OCI-M1 (cell line): ENCODE measurements at places on chromosomes 7 and 10.

- no peak for DNase-seq
Measured at GRCh38 chr10:111137007-111137406, 60.2 kb downstream of the ADRA2A start.

DNA sequence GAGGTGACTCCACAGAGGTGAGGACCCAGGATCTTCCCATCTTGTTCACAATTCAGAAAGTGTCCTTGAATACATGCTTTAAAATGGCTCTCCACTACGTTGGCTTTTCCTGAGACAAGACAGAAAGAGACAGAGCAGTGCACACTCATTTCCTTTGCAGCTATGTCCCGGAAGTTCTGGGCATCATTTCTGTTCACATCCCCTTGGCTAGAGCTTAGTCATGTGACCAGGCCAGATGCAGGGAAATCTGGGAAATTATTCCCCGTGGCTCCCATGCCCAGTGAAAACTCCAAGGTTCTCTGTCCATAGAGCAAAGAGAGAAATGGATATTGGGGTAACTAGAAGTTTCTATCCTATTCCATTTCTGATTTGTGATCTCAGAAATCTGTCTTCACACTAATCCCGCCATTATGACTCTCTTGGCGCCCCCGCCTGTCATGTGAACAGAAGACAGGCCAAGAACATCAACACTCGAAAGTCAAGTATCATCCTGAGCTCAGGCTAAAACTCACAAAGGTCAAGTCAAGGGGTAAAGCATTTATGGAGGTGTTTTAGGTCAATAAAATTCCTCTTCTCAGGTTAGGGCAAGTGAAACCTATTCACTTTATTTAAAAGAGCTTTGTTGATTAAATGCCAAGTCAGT lies 251.4 kb upstream of the HABP2 start:
- DNase-seq: peak; percentile 9

DNA sequence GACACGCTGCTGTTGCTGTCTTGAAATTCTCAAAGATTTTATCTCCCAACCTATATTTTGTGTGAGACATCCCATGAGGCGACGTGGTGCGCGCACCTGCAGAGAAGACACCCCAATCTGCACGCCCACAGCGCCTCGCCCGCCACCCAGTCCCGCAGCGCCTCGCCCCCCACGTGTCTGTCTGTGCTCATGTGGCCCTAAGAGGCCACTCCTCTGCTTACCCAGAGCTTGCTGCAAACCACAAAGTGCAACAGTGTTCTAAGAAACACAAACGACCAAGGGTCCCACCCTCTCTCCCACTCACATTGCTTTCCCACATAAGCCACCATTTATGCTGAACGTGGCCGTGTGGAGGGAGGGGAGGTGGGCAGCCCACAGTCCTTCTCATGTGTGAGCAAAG lies 287.2 kb downstream of the PTPRN2 start:
- no peak for DNase-seq

- peak; percentile 92 for DNase-seq
Measured at GRCh38 chr7:79461660-79462059, 8.2 kb upstream of the MAGI2 start.

- DNase-seq: peak; percentile 94
Measured at GRCh38 chr10:5977471-5978229, at the start of gene IL15RA. Gene IL15RA (minus strand): TSS chr10:5977543. CDS start chr10:5977492, 51 bp downstream.

- no peak for DNase-seq
Measured at GRCh38 chr7:102208826-102209225, 77.8 kb upstream of the SH2B2 start.

- no peak for DNase-seq
Measured at GRCh38 chr10:36574207-36574606, 551.2 kb upstream of the ANKRD30A start.

DNA sequence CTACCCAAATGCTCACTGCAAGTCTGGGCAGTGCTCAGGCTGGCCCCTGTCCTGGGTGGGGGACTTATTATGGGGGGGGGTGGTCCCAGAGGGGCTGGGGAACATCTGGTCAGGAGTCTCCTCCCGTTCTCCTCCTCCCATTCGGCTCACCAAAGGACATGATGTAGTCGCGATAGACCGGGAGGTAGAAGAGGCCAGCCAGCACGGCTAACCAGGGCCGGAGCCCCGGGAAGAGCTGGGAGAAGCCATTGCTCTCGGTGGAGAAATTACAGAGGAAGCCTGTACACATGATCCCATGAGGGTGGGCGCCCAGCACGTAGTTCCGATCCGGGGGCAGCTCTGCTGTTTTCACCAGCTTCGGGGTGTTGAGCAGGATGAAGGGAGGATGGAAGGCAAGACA lies 2.4 kb downstream of the MOGAT3 start:
- DNase-seq: no peak

- DNase-seq: no peak
Measured at GRCh38 chr7:95411036-95411435, 14.9 kb upstream of the PON3 start.

DNA sequence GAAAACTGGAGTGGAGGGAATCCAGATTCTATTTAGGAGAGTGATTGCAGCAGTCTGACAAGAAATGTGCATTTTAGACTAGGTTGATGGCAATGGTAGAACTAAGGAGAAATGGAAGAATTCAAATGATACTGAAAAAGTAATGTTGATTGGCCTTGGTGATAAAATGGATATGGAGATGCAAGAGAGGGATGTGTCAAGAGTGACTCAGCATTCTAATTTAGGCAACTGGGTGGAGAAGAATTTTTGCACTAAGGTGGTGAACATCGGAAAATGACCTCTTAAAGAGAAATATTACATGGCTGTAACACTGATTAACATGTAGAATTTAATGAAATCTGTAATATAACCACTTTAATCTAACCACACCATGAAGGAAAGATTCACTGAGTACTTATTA lies 806.5 kb downstream of the PHTF2 start:
- DNase-seq: no peak

DNA sequence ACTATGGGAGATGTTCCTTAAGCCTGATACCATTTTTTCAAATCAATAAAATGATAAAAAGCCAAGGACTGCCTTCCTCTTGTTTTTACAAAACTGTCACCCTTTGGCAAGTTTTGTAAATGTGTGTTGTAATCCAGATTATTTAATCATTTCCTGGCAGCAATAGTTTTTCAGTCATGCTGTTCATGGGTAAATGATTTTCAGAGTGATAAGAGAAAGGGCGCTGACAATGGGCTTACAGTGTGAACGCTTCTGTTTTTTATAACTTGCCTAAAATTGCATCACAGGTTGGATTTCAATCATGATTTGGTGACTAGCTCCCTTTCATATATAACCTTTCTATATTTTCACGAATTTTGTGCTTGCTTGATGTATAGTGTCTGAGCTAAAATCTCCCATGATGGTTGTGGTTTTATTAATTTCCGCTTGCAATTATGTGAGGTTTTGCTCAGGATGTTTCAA lies 19.0 kb upstream of the DMBT1 start:
- DNase-seq: peak; percentile 40

DNA sequence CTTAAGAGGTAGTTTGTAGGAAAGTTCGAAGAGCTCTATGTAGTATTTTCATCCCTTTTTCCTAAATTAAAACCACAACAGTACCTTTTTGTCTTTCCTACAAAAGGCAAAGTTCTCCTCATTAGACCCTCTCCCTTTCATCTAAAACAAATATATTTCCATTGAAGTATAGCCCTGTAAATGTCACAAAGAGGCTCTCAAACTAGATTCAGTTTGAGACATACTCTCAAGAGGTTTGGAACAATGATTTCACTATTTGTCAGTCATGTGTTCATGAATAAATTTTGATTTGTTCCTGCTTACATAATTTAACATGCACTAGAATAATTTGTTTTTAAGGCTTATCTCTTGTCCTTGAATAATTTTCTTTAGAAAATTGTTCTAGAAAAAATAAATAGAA lies 12.2 kb downstream of the TAS2R16 start:
- DNase-seq: no peak

GRCh38 chr10:100811261-100811660 lies 65.9 kb downstream of the PAX2 start:
- no peak for DNase-seq

DNA sequence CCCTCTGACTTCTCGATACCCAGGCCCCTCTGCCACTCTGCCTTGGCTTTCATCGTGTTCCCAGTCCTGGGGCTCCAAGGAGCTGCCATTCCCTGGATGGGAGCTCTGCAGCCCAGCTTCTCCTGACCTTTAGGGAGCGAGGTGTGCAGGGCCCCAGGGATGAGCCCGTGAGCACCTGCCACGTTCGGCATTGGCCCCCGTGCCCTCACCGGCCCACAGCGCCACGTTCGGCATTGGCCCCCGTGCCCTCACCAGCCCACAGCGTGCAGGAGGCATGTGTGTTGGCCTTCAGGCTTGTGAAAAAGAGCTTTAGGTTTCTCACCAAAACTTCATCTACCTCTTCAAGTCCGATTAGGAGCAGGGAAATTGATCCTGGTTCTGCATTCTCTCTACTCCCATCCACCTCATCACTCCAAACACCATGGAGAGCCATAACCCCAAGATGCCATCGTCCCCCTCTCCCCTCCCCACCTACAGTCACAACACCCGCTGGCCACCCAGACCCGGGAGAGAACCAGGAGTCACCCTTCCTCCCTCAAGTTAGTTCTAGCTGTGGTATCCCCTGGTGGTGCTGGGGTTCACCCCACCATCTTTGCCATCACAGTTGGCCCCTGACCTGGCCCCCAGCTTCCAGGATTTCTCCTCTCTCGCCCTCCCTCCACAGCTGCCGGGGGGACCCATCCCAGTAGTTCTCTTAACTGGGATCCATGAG lies 119.4 kb upstream of the NPS start:
- DNase-seq: no peak

GRCh38 chr7:21651697-21652096 lies 108.9 kb downstream of the DNAH11 start:
- DNase-seq: no peak

DNA sequence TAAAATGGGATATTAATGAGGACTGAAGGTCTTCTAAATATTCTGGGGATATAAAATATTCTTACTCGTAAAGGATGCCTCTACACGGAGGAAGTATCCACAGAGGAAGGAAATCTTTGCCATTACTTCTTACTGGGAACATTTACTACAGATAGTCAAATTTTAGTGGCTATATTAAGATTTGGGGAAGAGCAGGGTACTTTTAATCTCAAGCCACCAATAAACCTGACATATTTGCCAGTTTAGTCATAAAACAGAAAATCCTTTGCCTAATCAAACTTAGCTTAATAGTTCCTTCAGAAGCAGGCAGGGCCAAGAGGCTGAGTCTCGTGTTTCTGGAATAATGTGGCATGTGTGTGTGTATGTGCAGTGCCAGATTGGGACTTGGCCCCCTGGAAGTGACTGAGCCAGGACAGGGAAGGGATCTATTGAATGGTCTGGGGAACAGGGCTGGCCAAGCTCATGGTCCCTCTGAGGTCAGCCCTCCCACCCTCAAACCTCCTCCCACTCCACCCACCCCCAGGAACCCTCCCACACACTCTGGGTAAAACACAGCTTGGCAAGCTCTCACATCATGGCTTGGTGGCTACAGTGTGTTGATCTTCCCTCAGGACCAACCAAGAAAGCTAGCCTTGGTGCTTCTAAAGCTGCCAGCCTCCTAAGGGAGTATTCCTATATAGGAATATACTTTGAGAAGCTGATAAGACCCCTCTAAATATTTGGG lies 1.6 kb upstream of the PIK3CG start:
- DNase-seq: peak; percentile 16

DNA sequence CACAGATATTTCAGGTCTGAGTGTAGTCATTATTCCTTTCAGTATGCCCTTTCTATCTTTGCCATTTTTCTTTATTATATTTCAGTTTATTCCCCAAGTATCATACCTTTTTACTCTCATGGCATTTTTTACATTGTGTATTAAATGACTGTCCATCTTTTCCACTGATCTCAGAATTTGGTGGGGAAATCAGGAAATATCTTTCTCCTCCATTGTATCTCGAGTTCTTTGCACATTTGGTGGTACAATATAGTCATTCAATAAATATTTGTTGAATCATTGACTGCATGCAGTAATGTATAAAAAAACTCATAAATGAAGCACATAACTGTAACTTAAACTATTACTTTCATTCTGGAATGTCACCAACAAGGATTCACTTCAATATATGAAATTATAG lies 354.7 kb downstream of the HGF start:
- no peak for DNase-seq

DNA sequence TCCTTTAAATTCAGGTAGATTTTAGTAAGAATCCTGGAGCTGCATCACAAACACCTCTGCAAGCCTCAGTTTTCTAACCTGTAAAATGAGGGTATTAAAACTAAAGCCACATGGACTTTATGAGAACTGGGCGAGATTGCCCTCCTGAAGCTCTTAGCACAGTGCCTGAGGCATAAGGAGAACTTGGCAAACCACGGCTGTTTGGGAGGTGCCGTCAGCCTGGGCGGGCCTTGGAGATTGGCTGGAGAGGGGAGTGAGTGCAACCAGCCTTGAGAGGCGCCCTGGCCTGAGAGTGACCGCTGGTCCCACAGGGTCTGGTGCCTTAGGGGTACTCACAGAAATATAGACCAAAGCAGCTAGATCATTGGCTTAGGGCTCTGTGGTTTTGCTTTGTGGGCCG lies 5.4 kb upstream of the TNS3 start:
- DNase-seq: no peak

DNA sequence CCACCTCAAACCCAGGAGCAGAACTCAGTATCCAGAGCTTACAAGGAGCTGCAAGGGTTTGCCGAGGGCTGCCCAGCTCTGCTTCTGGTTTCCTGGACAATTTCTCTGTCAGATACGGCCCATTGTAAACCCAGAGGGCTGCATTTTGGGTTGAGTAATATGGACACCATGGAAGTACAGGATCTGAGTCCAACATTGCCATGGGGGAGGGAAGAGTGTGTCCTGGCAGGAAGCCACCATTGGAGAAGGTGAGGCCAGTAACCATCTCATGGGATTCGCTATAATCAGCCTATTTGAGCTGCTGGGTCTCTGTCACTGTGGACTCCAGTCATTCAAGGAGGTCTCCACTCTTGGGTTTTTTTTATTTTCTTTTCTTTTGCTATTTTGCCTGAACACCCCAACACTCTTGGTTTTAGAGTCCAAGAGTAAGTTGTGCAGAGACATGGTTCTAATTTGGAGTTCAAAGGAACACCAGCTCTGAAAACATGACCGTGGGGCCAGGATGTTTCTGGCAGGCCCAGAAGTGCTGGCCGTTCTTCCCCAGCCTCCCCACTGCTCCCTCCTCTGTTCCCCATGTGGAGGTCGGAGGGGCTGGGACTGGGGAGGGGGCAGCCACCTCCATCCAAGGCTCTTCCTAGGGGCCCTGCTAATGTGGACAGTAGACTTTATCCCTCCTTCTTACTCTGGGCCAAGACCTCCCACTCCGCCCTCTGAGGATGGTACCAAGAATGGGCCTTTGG lies 46.2 kb downstream of the CHST3 start:
- DNase-seq: no peak

- no peak for DNase-seq
Measured at GRCh38 chr7:130022623-130023175, 28.5 kb downstream of the ZC3HC1 start.
